SK-MEL-5 (cell line): ENCODE measurements at places on chromosomes 3 and 15. TPM values are rescaled to one million over a fixed set of nuclear protein-coding genes. Genes with fewer than 3 reads are reported as not detected.

The IL5RA gene
- not detected in 2 replicates for total RNA-seq

DNA sequence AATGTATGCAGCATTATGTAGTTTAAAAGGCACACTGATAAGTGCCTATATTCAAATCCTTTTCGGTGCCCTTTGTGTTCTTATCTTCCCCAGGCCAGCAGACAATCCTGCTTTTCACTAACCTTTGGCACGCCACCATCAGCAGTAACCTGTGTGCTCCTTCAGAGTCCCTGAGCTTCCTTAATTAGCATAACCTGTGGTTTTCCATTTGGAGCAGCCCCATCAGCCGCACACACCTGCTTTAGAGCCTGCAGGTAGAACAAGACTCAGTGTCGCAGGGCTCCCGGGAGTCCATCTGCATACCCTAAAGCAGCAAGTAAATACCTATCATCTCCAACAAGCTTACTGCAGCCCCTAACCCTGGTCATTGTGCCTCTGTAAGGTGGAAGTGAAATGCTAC is 755.1 kb downstream of the ROBO2 start:
- no peak for DNase-seq

DNA sequence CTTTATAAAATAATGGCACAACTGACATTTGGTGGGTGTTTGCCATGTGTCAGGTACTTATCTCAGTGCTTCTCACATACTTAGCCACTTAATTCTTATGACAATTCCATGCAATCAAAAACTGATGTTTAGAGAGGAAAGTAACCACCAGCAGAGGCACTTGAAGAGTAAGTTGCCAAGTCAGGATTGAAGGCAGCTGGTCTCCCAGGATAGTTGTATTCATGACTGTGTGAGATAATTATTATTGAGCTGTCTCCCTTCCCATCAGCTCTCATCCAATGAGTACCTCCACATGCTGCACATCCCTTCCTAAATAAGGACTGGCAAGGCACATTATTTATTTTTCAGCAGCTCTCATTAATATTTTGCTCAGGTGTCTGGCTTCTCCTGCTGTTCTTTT is 4.8 kb downstream of the VEPH1 start:
- DNase-seq, result no peak

The WDR93 gene
- total RNA-seq, result 0.19 TPM in 1 of 2 replicates, not detected in the other

The PRKCI gene
- total RNA-seq, result 21.8 and 23.7 TPM in 2 replicates

- no peak for DNase-seq
Observed at GRCh38 chr3:65856907-65857306, 181.8 kb downstream of the MAGI1 start.

- DNase-seq, result peak; percentile 40
Observed at GRCh38 chr3:33392703-33393125, 47.5 kb downstream of the UBP1 start.

DNA sequence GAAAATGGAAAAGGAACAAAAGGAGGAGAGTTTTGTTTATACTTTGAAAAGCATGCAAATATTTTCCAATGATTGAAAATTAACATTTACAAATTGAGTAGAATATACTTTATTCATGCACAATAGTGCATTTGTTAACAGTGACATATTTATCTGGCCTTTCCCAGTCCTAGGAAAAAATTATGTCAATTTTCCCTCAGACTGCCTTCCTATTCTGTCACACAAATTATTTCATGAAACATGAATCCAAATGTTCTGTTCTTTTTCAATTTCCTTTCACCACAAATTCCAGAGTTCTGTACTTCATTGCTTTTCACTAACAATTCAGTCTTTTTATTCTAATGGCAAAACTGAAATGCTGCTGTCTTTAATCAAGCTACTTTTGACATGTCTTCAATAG is 945.1 kb downstream of the ROBO1 start:
- DNase-seq, result no peak

- no peak for DNase-seq
Observed at GRCh38 chr15:35323141-35323540, 222.8 kb downstream of the DPH6 start.

The TMEM212 gene
- total RNA-seq, result not detected in 2 replicates

The GALNT15 gene
- 0.13 TPM in 1 of 2 replicates, not detected in the other for total RNA-seq

The SUSD5 gene
- 2.2 and 3.0 TPM in 2 replicates for total RNA-seq

The CATSPER2 gene
- 0.50 and 0.53 TPM in 2 replicates for total RNA-seq

DNA sequence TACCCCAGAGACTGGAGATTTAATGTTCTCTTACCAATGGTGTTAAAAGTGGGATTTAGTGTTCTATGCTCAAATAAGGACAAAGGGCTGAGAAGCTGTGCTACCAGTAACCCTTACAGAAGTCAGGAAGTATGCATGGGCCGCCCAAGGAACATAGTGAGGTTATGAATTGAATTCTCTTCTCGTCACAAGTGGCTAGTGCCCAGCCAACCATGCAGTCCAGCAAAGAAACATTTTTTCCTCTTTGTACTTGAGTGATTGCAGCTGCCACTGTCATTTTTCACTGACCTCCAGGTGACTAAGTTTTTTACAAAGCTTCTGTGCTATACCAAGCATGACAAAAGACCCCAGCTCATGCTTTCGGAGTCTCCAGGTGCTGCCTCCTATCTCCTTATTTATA is 110.6 kb upstream of the DCBLD2 start:
- no peak for DNase-seq

The C15orf62 gene
- not detected in 2 replicates for total RNA-seq

GRCh38 chr3:123194552-123194951 is 7.2 kb upstream of the SEC22A start:
- peak; percentile 72 for DNase-seq

DNA sequence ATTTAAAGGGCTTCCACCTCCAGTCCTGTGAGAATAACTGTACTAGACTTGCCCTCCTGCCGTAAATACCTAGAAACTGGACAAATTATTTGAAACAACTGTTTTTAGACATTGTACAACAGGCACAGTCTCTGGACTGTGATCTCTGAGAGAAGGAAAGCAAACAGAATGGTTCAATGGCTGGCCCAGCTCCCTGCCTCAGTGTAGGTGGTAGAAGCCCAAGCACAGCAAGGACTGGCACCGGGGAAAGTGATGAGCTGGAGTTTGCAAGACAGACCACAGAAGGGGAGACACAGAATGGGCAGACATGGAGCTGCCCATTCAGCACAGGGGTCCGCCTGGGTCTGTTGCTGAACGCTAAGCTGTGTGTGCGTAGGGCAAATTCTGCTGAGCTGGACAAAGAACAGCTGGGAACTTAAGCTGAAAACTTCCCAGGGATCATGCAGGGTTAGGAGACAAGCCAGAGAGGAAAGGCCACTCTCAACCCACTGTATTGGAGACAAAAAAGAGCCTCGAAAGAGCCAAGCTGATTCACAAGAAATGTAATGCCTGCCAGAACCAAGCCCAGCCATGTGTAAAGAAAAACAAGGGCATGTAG is 52.6 kb upstream of the SEC61A1 start:
- DNase-seq, result no peak

GRCh38 chr3:45034612-45035252 is 8.6 kb downstream of the CLEC3B start:
- no peak for DNase-seq
